ENCODE measurements at places on chromosomes 2 and 18.

GRCh38 chr2:172085460-172086159 is at the start of gene DLX1:
DLX1 (plus strand) TSS chr2:172085507; CDS start chr2:172085678, 171 bp downstream.
- no peak for DNase-seq

DNA sequence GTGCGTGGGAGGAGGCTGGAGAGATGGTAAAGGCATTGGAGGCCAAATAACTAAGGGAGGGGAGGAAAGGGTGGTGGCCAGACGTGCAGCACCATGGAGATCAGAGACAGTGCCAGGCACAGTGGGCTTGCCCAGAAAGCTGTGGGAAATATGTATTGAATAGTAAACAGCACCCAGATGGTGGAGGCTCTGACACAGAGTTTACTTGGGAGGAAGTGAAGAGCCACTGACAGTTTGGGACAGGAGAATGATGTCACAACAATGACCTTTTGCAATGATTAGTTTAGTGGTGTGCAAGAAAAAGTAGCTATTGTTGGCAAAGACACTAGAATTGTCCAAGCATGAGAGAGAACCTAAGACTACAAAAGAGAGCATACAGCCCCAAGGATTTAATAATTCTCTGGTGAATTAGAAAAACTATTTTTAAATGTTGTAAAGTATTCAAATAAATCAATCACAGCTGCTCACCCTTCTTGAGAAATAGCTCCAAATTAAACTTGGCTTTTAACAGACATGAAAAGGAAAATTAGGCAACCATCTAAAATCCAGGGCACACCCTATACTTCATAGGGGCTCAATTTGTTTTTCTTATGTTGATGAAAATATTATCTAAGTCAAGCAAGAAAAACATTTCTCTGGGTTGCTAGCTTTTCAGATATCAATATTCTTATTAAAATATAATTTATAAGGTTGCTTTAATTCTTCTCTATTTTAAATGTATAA is 458.7 kb upstream of the HNRNPA3 start:
- no peak for DNase-seq

- DNase-seq = peak; percentile 99
These were observed 3.2 kb upstream of the NEU2 start for GRCh38 chr2:233029321-233029720.

DNA sequence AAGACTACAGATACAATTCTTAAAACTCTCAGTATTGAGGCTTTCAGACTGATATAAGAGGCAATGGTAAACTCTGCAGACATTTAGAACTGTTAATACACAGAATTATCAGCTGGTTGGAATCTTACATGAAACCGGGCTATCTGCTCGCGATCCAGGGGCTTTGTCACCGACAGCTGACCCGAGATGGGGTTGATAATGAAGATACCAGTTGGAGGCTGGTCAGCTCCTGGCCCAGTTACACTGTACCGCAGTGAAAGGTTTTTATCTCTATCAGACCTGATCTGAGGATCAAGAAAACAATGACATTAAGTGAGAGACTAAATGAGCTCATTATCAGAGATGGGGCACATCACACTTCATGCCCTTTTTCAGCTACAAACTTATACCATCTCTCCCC is 167.3 kb downstream of the CDH2 start:
- no peak for DNase-seq

- DNase-seq = no peak
These were observed 48.8 kb upstream of the LCLAT1 start for GRCh38 chr2:30398084-30398873.

DNA sequence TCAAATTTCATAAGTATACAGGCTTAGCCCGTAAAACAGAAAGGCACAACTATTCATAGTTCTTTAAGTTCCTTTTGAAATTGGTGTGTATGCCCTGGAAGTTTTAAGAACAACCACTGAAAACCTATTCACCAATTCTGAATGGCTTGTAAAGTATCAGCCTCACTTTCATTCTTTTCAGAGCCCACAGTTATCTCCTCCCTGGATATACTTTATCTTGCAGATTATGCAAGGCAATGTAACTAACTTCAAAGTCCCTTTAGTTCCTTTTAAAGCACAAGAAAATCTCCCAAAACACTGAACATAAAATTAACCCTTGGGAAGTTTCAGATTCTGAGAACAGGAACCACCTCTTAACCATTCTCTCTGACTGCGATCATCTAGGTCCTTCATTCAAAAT is 1.1 kb downstream of the STRN start:
- DNase-seq = no peak

DNA sequence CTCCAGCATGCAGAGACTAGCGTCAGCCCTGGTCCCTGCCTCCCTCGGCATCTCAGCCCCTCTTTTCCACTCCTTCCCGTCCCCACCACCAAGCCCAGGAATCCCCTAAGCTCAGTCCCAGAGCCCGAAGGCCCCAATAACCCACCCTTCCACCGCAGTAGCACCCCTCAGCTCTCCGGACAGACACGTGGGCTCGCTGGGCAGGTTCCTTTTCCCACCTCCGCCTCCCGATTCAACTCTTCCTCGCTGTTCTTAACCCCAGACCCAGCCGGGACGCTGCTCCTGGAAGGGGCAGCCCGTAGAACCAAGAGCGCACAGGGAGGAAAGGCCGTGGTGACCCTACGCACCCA is 1.4 kb downstream of the IHH start:
- DNase-seq = no peak

GRCh38 chr2:27776097-27776496 is 4.6 kb downstream of the MRPL33 start:
- peak; percentile 87 for DNase-seq

DNA sequence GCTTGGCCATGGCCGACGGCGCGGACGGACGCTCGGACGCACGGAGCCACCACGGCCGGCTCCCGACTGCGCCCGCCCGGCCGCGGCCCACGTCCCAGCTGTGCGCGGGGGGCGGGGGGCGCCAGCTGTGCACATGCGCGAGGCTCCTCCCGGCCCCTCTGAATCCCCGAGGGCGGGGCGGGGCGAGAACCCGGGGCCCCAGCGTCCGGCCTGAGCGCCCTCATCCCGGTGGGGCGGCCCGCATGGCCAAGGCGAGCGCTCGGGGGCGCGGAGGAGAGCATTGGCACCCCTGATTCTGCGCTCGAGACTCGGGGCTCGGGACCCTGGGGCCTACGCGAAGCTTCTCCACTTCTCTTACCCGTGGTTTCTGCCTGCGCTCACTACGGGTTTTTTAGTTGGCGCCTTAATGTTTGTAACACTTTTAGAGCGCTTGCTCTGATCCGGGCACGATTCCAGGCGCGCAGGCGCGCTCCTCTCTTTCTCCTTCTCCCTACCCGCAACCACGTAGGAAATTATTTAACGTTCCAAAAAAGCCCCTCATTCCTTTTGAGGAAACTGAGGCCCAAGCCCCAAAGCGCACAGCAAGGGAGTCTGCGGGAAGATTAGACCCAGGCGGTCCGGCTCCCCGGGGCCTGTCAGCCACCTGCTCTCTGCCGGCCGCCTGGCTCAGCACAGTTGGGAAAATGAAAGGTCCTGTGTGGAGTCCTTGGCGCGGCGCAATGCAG is at the start of gene PXDN:
TSS of gene PXDN (minus strand) at position 70 of the 725 bp plus-strand sequence. CDS start at position 10, 60 bp downstream.
- DNase-seq = peak; percentile 67

- peak; percentile 88 for DNase-seq
These were observed 31.7 kb upstream of the ASAP2 start for GRCh38 chr2:9174771-9175437.

DNA sequence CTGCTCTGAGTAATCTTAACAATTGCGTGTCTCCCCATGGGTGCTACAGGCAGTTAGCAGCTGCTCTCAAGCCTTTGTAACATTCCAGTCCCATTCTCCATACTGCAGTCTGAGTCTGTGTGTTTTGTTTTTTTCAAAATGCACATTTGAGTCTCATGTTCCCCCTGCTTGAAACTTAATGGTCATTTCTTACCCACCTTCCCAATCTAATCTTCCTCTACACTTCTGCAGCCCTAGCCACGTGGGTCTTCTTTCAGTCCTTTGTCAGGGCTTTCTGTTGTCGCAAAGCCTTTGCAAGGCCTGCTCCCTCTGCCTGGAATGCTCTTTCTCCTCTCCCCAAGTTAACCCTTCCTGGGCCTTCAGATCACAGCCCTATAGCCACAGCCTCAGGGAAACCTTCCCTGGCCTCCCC is 24.5 kb downstream of the ELAC1 start:
- no peak for DNase-seq

- DNase-seq = no peak
These were observed 36.9 kb downstream of the KIF1A start for GRCh38 chr2:240782886-240783818.

DNA sequence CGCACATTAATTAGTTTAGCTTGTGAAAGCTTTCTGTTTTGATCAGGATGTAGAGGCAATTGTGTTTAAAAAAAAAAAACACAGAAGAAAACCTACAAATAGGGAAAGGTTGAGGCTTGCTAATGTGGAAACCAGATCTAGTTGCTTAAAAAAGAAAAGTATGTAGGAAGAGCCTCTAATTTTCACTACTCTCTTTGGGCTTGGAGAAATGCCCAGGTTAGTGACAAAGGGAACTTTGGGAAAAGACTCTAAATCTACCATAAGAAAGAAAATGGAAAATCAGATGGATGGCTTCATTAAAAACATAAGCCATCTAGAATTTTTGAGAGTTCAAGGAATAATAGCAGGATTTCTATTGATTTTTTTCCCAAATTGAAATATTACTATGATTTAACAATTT is 47.3 kb upstream of the SLC38A11 start:
- DNase-seq = no peak

DNA sequence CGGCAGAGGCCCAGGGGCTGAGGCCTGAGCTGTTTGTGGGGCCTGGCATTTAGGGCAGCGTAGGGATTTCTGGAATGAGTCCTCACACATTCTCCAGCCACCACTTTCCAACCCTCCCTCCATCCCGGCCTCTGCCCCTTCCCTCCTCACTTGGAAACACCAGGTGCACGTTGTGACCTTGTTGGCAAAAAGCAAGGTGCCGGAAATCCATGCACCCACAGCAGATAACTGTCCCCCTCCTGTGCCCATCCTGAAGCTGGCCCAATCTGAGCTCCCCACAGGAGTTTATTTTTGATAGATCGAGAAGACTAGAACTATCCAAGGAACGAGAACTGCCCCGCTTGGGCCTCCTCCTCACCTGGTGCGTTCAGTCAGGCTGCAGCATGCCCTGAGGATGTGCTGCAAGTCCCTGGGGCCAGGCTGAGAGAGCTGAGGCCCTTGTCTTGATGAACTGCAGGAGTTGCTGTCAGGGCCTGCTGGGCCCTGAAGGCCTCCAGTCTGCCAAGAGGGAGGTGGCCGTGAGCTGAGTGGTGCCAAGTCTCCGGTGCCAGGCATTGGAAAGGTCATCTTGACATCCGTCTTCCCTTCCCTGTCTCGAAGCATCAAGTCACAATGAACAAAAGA is 55.8 kb downstream of the CTIF start:
- no peak for DNase-seq

GRCh38 chr2:95079199-95079683 is 42.4 kb downstream of the MRPS5 start:
- DNase-seq = no peak

DNA sequence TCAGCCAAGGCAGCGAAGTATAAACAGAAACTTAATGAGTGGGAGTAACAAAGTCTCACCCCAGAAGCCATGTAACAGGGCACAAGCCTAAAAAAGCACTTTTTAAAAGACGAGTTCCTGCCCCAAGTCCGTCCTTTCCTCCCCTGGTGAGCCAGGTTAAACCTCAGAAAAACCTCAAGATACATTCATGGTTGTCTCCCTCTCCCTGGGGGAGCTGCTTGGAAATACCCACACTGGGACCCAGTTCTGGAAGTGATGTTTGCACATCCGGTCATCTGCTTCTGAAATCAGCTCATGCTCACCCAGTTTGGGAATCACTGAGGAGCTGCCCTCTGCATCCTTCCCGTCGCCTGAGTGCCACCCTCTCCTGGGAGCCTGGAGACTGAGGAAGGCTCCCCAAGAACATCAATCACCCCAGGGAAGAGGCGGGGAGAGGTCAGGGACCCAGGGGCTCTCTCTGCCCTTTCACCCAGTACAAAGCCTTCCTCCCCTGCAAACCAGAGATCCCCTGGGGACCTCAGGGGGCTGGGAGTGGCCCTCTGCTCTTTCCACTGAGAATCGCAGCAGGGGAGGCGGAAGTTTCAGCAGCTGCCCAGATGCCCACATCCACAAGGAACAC is 150.6 kb upstream of the AGAP1 start:
- no peak for DNase-seq
